Brain microvascular endothelial cell (primary cell): ENCODE measurements at places on chromosomes 5 and 9.

DNA sequence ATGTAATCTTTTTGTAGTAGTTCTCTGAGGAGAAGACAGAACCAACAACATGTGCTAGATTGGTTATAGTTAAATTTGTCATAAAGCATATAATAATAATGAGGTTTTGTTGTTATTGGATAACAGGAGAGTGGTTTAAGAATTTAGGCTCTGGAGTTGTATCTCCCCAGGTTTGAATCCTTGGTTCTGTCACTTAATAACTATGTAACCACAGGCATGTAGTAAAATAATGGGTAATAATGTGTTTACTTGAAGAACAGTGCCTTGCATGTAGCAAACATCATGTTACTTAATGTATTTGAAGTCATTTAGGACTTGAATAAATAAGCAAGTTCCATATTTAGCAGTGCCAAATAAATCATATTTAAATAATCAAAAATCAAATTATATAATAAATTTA lies 55.8 kb downstream of the NSD1 start:
- DNase-seq = no peak

DNA sequence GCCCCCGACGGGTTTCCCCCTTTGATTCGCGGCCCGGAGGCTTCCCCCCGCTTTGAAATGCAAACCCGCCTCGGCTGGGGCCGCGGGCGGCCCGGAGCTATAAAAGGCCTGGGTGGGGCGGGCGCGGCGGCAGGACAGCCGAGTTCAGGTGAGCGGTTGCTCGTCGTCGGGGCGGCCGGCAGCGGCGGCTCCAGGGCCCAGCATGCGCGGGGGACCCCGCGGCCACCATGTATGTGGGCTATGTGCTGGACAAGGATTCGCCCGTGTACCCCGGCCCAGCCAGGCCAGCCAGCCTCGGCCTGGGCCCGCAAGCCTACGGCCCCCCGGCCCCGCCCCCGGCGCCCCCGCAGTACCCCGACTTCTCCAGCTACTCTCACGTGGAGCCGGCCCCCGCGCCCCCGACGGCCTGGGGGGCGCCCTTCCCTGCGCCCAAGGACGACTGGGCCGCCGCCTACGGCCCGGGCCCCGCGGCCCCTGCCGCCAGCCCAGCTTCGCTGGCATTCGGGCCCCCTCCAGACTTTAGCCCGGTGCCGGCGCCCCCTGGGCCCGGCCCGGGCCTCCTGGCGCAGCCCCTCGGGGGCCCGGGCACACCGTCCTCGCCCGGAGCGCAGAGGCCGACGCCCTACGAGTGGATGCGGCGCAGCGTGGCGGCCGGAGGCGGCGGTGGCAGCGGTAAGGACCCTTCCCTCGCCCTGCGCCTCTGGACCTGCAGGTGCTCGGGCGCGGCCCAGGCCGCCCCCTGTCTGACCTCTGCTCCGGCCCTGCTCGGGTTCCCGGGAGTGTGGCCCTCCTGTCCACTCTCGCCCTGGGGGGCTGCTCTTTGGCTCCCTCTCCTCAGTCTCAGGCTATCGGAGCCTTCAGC lies at the start of gene CDX1:
Gene CDX1 (plus strand): TSS at position 129 of the 862 bp plus-strand sequence. CDS start 99 bp downstream, at position 228.
- no peak for DNase-seq

DNA sequence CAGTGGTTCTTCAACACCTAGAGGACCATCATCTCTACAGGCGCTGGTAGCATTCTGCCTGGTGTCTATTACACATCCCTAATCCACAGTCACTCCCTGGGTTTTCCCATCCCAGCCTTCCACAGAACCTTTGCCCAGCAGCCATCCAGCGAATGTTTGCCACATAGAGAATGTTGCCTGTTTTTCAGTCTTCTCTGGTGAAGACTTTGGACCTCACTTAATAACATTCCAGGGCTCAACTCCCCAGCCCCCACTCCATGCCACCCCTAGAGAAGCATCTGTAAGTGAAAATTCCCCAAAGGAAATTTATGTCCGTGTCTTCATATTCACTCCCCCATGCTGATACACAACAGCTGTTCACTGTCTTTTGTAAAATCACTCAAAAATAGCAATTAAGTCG lies 249.6 kb downstream of the AOPEP start:
- no peak for DNase-seq

DNA sequence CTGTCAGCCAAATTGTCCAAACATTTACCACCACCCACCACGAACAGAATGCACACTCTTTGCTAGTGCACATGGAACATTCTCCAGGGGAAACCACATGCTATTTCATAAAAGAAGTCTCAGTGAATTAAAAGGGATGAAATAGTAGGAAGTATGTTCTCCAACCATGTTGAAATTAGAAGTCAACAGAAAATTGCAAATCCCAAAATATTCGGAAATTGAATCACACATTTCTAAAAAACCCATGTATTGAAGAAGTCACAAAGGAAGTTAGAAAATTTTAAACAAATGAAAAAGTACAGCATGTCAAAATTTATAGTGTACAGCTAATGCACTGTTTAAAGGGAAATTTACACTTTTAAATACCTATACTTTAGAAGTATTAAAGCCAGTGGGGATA lies 50.8 kb downstream of the TGFBR1 start:
- no peak for DNase-seq

- DNase-seq = no peak
Observed at GRCh38 chr9:72675586-72675985, 154.2 kb downstream of the TMC1 start.

GRCh38 chr9:130660326-130660682 lies 4.1 kb upstream of the PRDM12 start:
- DNase-seq = no peak

- DNase-seq = no peak
Observed at GRCh38 chr5:54624805-54625568, 107.4 kb downstream of the SNX18 start.

- peak; percentile 15 for DNase-seq
Observed at GRCh38 chr5:79070350-79070667, 742 bp downstream of the BHMT2 start.

- no peak for DNase-seq
Observed at GRCh38 chr9:18274693-18275092, 199.3 kb upstream of the ADAMTSL1 start.

DNA sequence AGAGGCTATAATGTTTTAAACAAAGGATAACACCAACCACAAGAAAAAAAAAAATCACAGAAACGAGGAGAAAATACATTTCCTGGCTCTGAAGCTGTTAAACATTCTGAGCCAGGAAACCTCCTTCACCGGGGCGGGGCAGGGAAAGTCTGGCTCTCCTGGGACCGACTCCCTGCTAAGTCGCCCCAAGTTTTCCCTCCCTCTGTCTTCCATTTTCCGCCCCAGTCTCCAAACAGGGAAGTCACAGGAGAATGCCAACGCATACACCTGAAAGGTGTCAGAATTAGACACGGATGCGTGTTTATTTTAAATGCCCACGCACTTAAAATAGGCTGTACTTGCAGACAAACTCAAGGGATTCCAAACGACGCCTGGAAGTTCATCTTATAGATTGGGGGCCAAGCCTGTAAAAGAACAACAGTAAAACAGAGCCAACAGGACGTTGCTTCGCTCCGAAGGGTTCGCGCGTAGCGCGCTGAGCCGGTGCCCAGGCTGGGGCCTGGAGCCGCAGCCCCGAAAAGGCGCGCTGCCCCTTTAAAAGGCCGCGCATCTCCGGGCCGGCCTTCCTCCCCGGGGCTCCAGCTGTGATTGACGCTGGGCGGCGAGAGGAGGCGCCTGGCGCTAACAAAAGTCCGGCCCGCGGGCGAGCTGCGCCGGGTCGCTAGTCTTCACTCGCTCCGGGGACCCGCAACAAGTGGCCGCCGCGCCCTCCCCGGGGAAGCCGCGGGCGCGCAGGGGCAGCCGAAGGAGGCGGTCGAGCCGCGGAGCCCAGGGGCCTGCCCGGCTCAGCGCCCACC lies at the start of gene FBXL7:
Gene FBXL7 (plus strand): TSS at position 653 of the 797 bp plus-strand sequence.
- peak; percentile 71 for DNase-seq

DNA sequence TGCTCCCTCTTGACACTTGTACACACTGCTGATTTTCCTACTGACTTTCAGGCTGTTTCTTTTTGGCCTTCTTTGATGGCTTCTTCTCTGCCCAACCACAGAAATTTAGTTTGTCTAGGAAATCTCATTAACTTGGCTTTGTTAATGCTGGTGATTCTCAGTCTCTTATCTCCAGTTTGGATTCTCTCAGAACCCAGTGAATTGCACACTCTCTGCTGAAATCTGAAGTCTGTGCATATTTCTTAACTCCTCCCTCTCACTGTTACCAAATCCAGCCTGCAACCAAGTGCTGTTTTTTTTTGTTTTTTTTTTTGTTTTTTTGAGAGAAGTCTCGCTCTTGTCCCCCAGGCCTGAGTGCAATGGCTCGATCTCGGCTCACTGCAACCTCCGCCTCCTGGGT lies 117.2 kb downstream of the CDC42SE2 start:
- no peak for DNase-seq

DNA sequence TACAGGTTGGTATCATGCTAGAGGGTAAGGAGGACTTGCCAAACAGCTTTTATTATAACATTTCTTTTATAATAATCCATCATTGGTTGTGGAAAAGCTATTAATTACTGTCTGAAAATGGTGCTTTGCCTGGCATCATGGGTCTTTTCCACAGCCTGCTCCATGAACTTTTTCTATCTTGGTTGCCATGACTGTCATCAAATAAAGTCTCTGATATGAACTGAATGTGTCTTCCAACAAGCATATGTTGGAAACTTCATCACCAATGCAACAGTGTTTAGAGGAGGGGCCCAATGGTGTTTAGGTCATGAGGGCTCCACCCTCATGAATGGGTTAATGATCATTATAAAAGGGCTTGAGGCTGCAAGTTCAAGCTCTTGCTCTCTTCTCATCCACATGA lies 81.0 kb downstream of the FREM1 start:
- no peak for DNase-seq

DNA sequence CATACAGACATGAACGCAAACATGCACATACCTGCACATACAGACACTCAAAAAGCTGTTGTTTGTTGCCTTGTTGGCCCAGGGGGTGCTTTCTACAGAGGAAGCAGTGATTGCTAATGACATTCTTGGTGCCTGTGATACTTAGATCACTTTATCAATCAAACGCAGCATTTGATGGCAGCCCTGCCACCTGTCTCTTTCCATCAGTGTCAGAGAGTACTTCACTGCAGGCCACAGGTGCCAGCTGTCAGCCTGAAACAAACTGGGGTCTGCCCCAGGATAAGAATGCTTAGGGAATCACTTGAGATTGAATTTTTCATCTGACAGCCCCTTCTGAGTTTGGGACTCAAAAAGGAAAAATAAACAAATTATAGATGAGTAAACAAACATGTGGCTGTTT lies 388.9 kb upstream of the SGCD start:
- DNase-seq = no peak

DNA sequence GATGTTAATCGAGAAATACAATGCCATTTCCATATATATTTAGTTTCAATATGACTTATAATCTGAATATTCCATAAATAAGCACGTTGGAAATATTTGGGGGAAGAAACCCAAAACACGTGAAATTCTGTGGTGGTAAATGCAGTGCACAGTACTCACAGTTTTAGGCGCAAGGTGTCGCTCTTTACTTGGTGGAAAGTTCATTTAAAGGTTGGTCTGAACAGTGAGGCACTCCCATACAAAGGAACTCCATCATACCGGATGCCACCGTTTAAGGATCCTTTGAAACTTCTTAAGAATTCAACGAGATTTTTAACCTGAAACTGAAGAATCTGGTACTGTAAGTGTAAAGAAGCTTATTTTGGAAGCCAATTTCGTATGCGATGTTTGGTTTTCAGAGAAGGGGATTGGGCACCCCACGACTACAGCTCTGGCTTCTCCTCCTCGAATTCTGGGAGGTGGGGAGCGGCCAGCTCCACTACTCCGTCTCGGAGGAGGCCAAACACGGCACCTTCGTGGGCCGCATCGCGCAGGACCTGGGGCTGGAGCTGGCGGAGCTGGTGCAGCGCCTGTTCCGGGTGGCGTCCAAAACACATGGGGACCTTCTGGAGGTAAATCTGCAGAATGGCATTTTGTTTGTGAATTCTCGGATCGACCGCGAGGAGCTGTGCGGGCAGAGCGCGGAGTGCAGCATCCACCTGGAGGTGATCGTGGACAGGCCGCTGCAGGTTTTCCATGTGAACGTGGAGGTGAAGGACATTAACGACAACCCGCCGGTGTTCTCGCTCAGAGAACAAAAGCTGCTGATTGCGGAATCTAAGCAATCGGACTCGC lies at the start of gene PCDHA11:
Gene PCDHA11 (plus strand): TSS at position 237 of the 834 bp plus-strand sequence. CDS start 147 bp downstream, at position 384.
- DNase-seq = no peak

DNA sequence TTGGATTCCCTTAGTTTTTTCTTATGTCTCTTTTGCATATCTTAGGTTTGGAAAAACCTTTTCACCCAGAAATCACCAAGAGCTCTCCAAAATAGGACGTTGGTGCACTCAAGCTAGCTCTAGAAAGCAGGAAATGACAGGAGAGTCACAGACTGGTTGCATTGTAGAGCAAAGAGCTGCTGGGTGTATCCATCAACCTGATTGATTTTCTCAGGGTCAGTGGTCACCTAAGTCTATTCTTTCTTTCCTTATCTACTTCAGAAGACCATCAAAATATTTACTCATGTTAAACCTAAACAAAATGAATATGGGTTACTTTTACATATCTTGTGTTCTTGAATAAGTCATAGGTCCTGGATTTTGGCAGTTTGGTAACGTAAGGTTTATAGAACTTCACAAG lies 14.9 kb downstream of the SLC26A2 start:
- DNase-seq = no peak

DNA sequence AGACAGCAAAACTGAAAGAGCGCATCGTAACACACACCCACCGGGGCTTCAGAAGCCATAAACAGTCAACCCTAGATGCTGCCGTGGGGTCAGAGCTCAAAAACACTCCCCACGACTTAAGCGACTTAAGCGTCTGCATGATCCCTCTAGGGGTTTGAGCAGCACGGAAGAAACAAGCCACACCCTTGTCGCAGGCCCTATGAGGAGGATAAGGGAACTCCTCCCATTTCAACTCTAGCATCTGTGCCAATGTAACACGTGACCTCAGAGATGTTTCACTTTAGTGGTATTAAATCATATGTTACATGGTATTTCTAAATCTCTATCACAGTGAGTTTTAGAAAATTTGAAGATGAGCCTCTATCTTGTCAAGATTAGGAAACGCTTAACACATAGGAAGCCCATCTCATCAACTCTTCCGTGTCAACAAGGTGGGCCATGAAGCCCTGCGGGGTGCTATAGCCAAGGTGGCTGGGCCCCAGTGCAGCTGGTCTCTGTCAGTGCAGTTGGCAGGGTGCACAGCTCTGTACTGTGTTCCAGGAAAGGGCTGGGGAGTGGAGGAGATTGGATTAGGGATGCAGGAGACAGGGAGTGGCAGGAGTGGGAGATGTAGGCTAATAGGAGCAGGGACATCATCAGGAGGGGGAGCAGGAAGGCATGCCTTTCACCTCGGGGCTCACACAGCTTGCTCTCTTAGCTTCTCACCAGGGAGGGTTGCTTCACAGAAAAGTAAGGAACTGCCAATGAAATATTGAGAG lies 33.1 kb downstream of the ZCCHC9 start:
- DNase-seq = no peak

- DNase-seq = peak; percentile 98
Observed at GRCh38 chr5:143536364-143536763, 132.9 kb upstream of the NR3C1 start.

- DNase-seq = no peak
Observed at GRCh38 chr9:33202018-33202417, 34.9 kb upstream of the B4GALT1 start.

- no peak for DNase-seq
Observed at GRCh38 chr9:7579351-7579750, 220.2 kb downstream of the DMAC1 start.

- DNase-seq = no peak
Observed at GRCh38 chr5:147156012-147156411, 78.8 kb upstream of the STK32A start.

GRCh38 chr9:128162215-128163026 lies 2.4 kb downstream of the BBLN start:
- DNase-seq = no peak

GRCh38 chr5:78677777-78678668 lies 29.5 kb upstream of the LHFPL2 start:
- DNase-seq = peak; percentile 92
